ENCODE measurements at places on chromosomes 5 and 9. TPM values are rescaled to one million over a fixed set of nuclear protein-coding genes. Genes with fewer than 3 reads are reported as not detected.

OR1L4 gene
- not detected for total RNA-seq

FBP1 gene
- 37.4 TPM for total RNA-seq

DNA sequence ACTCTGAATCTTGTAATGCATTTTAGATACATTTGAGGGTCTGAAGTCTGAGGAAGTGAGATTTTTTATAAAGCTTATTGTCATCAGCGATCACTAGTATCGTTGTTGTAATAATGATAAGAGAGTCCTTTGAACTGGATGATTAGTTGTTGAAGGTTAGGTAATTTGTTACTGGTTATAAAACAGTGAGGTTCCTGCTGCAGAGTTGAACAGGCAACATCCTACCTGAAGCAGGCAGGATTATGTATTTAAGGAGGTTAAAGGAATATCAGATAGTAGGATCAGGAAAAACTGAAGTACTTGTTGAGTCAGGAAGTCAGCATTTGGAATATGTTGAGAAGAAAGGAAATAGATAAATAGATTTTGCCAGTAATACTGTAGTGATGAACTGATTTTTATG, 106.7 kb downstream of the VPS13A start:
- H3K4me1 ChIP-seq = no peaks in the 10 kb centered on the region
- H3K27ac ChIP-seq = no peak overlapping the region
- no peaks in the 10 kb centered on the region for H3K27me3 ChIP-seq
- DNase-seq = no peak
- no peaks in the 10 kb centered on the region for H3K36me3 ChIP-seq
- H3K4me3 ChIP-seq = no peak overlapping the region

GRCh38 chr9:112029921-112030444, 133.4 kb downstream of the UGCG start:
- H3K27me3 ChIP-seq = no peaks in the 10 kb centered on the region
- no peak overlapping the region for H3K4me3 ChIP-seq
- no peaks in the 10 kb centered on the region for H3K36me3 ChIP-seq

SLCO4C1 gene
- total RNA-seq = not detected

SERF1A gene
- 1.8 TPM for total RNA-seq
